CD4-positive, alpha-beta T cell treated with Interleukin-6 for 4 hours (primary cell): ENCODE measurements at places on chromosomes 4 and X.

DNA sequence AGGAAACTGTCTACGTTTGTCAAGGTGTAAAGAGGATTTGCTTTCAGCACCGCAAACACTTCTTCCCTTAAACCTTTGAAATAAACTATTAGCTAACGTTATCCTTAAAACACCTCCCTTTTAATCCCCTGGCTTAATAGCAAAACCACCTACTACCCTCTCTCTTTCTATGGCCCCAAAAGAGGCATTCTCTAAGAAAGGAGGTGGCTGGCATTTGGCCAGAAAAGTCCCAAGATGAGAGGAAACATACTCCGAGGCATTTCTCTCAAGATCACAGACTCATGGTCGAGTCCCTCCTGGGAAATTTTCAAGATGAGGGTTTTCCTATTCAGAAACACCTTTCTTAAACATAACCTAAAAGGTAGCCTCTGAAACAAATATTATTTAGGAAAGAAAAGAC lies 60.6 kb upstream of the VCX3B start:
- DNase-seq, result no peak

- peak; percentile 54 for DNase-seq
These were observed 391 bp downstream of the UBL4A start for GRCh38 chrX:154486052-154486395.

GRCh38 chr4:11264841-11265240 lies 163.9 kb downstream of the HS3ST1 start:
- no peak for DNase-seq

- DNase-seq, result no peak
These were observed 97.2 kb downstream of the MAB21L2 start for GRCh38 chr4:150679018-150679764.

DNA sequence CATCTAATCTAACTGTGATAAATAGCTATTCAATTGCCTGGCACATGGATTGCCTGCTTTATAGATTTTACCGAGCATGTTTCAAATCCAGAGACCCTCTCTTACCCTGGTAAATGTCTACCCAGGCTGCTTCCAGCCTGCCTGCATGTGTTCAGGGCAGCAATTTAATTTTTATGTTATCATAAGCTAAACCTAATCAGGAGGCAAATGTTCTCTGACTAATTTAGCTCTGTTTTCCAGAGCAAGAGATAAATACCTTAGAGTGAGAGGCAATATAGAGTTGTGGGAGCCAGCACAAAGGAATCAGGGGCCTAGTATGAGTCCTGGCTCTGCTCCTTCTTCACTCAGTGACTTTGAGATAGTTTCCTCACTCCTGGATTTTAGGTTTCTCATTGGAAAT lies 37.7 kb downstream of the PARM1 start:
- no peak for DNase-seq
